ENCODE measurements at places on chromosomes 5 and 9.

- no peak for DNase-seq
These were observed 19.7 kb downstream of the MUSK start for GRCh38 chr9:110688329-110688728.

- DNase-seq, result no peak
These were observed 30.1 kb downstream of the GALNT10 start for GRCh38 chr5:154220625-154221024.

DNA sequence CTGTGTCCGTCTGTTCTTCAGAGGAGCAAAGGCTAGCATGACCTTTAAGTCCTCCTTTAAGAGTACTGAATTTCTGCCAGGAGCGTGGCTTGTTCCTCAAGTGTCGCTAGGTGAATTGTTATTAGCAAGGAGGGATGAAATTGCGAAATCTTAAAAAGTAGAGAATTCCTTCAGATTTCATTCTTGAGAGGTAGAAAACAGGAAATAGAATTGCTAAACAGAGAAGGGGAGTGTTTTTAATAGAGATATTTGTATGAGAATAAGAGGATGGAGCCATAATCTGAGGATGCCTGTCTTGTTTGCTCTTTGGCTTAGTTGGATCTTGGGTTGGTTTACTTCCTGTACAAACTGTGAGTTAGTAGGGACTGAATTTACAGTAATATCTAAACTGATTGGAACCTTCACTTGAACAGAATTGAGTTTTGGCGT, 39.2 kb downstream of the EXOSC2 start:
- DNase-seq, result no peak

DNA sequence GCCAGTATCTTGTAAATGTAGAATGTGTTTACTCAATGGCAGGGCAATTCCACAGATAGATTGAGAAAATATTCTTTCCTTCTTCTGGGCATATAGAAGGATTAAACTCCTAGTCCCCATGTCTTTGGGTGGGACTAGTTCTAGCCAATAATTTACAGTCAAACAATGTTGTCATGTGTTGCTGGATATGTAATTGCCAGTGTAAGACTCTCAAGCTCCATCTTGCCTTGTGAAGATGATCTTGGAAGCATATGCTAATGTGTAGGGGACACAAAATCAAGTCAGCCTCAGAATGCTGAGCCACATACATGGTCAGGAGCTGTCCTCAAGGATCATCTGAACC, 386.9 kb downstream of the CETN3 start:
- no peak for DNase-seq

DNA sequence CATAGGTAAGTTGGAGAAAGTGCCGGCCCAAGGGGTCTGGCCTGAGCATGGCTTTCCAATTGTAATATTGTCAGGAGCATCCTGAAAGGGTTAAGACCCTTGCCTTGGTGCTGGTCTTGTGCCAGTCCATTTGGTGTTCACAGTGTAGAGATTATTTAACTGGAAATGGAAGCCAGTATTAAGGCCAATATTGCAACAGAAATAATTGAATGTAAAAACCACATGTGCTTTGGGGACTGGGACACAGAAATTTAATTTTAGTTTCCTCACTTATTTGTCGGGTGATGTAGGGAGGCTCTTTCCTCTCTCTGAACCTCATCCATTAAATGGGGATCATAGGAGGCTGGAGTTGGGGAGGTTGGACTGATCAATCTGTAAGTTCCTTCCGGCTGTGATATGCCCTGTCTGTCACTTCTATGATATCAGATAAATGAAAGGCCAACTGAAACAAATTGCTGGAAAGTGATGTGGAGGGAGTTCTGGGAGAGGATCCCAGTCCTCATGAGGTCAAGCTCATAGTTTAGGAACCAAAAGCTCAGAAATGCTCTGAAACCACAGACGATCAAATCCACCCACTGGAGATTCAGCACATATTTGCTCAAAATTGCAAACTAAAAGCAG, 54.8 kb upstream of the COL15A1 start:
- no peak for DNase-seq

DNA sequence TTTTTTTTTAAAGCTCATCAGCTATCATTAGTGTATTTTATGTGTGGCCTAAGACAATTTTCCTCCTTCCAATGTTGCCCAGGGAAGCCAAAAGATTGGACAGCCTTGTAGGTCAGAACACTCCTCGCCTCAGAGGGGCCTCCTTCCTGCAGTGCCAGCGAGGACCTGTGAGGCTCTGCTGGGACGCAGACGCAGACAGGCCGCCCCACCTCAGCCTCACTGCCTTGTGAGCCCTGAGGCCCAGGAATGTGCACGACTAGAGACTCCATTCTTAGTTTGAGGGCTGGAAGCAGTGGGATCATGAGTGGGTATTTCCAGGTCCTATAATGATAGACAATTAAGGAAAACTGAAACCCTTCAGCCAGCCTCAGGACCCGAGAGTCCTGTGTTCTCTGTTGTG, 85.4 kb downstream of the PJA2 start:
- no peak for DNase-seq

DNA sequence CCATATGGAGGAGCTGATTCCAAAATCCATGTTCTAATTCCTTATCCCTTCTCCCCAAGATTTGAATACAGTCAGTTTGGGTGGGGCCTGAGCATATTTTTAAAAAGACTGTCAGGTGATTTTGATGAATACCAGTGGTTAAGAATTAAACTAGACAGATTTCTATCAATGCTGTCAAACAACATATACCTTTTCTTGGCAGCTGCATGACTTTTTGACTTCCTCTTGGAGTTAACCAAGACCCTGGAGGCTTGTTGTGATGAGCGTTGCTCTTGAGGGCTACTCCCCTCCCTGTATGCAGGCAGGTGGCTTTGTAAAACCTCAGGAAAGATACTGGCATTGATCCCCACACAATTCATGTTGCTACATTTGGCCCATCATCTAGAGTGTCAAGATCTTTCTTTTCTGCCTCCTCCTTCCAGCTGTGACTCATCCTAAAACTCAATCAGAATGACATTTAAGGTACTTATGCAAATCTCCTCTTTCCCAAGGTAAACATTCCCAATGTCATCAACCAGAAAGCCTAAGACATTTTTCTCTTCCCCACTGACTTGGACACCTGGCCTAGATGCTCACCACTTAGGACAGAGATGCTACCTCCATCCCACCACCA, 61.7 kb downstream of the PPP2R2B start:
- no peak for DNase-seq

DNA sequence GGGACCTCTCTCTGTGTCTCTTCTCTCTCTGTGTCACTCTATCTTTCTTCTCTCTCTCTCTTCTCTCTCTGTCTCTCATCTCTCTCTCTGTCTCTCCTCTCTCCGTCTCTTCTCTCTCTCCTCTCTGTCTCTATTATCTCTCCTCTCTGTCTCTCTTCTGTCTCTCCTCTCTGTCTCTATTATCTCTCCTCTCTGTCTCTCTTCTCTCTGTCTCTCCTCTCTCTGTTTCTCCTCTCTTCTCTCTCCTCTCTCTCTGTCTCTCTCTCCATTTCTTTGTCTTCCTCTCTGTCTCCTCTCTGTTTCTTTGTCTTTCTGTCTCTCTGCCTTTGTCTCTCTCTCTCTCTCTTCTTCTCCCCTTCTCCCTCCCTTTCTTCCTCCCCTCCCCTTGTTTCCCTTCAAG, 3.2 kb upstream of the OLFM1 start:
- DNase-seq, result no peak

DNA sequence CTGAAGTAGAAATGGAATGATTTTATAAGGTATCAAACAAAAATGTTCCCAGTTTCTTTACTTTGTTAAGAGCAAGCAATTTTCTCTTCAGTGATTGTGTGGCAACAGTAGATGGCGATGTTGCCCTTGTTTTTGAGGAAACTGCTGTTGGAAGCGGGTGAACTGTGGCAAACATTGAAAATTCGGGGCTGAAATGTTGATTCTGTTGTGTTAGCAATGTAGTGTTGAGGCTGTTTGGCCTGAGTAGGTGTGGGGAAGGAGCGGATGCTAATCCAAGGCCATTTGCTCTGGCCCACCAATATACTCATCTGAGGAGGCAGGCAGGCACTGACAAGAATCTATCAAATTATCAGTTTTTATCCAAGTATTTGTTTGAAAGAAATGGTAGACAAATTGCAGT, 129.8 kb downstream of the SLC12A2 start:
- no peak for DNase-seq

GRCh38 chr9:104339692-104340091, 164.4 kb upstream of the OR13F1 start:
- no peak for DNase-seq

DNA sequence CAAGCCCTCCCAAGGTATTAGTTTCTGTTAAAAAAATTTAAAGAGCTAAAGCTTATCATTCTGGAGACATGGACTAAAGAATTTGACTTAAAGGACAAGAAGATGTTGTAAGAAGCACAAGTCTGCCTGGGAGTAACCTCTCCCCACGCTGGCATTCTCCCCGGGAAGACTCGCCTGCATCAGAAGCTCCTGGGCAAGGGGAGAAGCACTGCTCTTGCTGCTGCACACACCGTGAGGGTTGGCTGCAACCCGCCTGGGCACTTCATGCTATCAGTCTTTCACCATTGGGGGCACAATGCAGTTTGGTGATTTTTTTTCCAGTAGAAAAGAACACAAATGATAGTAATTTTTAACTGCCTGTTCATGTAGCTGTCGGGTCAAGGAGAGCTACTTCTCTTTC, 192.5 kb upstream of the PANK3 start:
- no peak for DNase-seq

DNA sequence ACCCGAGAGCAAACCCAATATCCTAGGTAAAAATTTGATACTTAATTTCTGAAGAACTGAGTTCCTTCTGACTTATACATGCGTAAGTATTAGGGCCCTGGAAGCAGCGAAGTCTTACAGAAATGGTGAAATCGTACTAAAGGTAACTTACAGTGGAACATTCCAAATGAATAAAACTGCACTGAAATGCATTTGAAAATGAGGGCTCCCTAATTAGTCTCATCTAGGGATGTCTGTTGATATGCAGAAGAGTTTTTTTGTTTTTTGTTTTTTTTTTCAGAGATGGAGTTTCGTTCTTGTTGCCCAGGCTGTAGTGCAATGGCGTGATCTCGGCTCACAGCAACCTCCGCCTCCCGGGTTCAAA, 10.4 kb upstream of the NANS start:
- DNase-seq, result no peak

Data from stimulated activated CD4-positive, alpha-beta T cell treated with anti-CD3 and anti-CD28 coated beads, Interleukin-15, amount 100 ng/mL, for 1 hour (primary cell).